SJCRH30 (cell line): ENCODE measurements at places on chromosomes 1 and 21. TPM values are rescaled to one million over a fixed set of nuclear protein-coding genes. Genes with fewer than 3 reads are reported as not detected.

- no peak for DNase-seq
Measured at GRCh38 chr21:41444703-41445464, 18.8 kb downstream of the MX1 start.

GRCh38 chr1:230191855-230192254 lies 124.8 kb downstream of the GALNT2 start:
- no peak for DNase-seq

DNA sequence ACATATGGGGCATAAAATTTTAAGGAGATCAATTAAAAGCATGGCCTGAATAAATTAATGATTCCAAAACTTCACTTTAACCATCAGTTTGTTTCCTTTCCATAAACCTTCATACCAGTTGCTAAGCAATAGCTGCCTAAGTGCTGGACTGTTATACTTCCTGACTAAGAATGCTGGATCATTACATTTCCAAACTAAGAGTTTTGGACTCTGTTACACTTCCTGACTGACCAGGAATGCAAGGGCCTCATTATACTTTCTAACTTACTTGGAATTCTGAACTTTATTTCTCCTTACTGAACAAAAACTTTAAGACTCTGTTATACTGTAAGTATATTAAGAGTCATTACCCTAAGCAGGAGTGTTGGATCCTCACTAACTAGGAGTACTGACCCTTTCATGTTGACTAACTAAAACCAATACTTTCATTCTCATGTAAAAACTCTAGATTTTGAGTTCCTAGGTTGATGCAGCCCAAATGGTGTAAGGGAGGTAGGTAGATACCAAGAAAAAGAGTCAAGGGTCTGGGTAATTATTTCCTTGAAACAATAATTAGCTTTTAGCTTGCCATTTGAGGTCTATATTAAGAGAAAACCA lies 118.2 kb downstream of the FAF1 start:
- no peak for DNase-seq

DNA sequence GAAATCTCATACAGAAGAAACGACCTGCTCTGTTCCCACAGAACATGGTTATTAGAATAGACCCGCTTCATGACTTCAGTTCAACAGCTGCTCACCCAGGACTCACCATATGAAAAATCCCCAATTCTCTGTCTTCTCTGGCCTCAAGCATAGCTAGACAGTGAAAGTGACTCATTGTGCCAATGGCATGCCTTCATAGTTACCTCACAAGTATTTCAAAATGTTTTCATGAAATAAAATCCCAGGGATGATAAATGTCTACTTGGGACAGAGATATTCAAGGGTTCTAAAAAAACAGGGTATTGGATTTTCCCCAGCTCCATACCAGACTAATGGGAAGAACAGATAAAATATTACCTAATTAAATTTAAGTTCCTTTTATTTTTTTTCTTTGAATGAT lies 82.3 kb downstream of the NOTCH2 start:
- peak; percentile 54 for DNase-seq

DNA sequence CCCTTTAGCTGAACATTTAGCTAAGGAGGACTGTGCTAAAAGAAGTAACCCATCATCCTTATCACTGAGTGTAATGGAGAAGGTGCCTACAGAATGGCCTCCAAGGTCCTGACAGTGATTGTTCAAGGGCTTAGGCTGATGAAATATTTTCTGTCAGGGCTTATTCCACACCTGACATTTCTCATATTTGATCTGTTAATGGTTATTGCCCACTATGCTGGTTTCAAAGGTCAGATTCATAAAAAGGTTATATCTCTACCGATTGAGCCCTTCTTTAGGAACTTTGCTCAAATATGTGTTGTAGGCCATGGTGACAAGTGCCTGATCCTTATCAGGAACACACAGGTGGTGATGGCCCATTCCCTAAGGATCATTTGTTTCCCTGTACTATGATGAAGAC lies 766.4 kb upstream of the ADGRL2 start:
- no peak for DNase-seq

GRCh38 chr1:225253173-225253572 lies 174.7 kb downstream of the LBR start:
- DNase-seq: no peak

DNA sequence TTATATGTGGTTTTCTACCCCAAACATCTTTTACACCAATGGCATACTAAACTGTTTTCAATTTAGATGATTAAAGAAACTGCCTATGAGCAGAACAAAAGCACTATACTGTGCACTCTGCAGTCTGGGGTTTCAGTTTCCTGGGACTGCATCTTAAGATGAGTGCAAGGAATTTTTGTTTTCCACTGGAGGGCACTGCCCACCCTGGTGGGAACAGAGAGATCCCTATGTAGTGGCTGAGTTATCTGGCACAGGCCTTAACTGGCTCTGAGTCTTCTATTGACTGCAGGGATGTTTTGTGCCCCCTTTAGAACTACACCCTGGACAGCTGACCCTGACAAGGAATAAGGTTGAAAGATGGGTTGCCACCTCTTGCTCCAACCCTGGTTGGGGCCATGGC lies 12.0 kb downstream of the PROK1 start:
- DNase-seq: no peak

The TLCD4 gene
- 45.9 and 46.5 TPM in 2 replicates for total RNA-seq

The CRP gene
- not detected in 2 replicates for total RNA-seq

The TMEM50A gene
- total RNA-seq: 125 and 137 TPM in 2 replicates
